Activated CD4-positive, alpha-beta T cell treated with anti-CD3 and anti-CD28 coated beads, Interleukin-2, amount 10 ng/mL, durations not matched to agents 24 days and 14 days (primary cell): ENCODE measurements at places on chromosomes 7 and 10.

DNA sequence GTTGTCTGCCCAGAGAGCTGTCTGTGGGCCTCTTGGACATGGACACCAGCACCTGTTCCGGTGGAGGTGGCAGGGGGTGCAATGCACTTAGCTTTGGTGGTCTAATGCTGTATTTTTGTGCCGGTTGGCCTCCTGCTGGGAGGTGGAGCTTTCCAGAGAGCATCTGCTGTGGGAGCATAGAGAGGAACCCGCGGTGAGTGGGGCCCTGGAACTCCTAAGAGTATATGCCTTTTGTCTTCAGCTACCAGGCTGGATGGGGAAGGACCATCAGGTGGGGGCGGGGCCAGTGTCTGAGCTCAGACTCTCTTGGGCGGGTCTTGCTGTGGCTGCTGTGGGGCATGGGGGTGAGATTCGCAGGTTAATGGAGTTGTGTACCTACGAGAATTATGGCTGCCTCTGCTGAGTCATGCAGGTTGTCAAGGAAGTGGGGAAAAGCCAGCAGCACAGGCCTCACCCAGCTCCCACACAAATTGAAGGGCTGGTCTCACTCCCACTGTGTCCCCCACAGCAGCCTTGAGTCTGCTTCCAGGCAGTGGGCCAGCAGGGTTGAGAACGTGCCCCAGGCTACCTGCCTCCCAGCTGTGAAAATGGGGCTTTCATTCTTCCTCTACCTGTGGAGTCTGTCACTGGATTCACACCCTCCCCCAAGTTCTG, 29.0 kb downstream of the JAKMIP3 start:
- peak; percentile 53 for DNase-seq

- DNase-seq = no peak
Measured at GRCh38 chr7:70334295-70334694, 736.0 kb downstream of the AUTS2 start.

DNA sequence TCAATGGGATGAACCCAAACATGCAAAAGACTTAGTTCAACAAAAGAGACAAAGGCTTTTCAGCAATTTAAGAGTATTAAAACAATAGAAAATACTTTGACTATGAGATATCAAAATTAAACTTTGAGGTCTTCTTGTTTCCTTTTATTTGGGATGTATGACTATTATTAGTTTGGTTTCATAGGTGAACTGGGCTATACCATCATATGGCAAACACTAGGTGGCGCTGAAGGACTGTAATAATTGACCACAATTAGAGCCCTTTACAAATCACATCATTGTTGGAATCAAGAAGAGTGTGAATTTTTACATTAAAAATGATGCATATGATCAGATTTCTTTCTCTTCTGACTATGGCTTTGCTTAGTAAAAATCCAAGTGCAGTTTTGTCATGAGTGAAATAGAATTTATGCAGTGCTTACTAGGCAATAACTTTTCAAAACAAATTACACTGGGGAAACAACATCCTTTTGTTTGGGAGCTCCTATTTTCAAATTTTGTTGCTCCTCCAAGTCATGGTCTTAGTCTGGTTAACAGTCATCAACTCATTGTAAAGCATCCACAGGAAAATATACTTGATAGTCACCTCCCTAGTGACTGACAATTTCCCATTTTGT, 14.7 kb upstream of the NXPH1 start:
- peak; percentile 78 for DNase-seq

GRCh38 chr7:44131173-44132029, 8.1 kb upstream of the POLD2 start:
- no peak for DNase-seq

DNA sequence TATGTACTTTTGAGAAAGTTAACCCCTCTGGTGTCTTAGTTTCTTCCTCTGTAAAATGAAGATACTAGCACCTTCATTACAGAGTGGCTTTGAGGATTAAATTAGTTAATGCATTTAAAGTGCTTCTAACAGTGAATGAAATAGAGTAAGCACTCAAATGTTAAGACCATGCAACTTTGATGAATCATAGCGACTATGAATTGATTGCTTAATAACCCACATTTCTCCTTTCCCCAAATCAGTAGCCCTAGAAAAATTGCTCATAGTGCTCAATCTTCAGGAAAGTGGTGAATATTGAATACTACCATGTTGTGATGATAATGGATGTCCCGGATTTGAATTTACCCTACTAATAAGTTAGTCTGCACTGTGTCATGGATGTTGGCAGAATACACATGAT, 48.1 kb downstream of the CD36 start:
- no peak for DNase-seq

DNA sequence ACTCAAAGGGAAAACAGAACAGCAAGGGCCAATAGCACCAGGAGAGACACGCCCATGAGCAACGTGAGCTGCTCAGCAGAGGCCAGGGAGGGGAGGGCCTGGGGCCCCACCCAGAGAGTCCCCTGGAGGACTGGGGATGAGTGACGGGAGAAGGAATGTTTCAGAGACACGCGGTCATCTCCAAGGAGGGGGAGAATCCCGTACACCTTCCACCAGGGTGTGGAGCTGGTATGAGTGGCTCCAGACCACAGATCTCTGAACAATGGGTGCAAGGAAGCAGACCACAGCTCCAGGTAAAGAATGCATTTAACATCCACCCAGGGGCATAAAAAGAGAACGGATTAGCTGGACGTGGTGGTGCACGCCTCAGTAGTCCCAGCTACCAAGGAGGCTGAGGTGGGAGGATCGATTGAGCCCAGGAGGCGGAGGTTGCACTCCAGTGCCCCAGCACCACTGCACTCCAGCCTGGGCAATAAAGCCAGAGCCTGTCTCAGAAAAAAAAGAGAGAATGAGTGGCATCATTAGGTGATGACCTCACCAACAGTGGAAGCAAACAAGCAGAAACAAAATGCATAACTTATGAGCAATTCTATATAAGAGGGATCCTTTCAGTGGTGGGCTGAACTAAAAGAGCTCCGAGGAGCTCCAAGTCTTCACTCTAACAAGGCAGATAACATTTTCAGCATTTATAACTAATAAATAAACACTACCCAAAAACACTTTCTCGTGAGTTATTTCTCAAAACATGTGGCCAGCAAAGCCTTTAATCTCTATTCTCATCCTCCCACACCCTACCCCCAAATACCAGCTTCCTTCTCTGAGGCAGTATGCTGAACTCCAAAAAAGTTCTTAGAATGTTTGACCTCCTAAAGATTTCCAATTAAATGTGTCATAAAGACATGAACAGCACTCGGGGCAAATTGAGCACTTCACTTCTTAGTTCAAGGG, 12.5 kb downstream of the PSAP start:
- DNase-seq = no peak

DNA sequence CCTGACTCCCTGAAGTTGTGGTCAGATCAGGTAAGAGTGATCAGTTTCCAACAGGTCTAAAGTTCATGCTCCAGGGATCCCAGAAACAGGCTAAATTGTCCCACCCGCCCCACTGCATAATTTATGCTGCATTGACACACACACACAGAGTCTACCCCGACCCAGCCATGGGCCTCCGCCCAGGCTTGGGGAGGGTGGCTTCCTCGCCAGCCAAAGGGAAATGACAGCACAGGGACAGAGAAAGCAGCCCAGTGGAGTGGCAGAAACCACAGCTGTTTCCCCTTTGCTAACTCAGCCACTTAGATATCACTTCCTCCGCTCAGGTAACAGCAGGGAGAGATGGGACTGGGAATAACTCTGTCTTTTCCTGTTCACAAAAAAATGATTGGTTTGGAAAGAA, 9.4 kb downstream of the SH3PXD2A start:
- DNase-seq = peak; percentile 85

- DNase-seq = peak; percentile 81
Measured at GRCh38 chr10:29811751-29812427, 177.1 kb upstream of the SVIL start.

DNA sequence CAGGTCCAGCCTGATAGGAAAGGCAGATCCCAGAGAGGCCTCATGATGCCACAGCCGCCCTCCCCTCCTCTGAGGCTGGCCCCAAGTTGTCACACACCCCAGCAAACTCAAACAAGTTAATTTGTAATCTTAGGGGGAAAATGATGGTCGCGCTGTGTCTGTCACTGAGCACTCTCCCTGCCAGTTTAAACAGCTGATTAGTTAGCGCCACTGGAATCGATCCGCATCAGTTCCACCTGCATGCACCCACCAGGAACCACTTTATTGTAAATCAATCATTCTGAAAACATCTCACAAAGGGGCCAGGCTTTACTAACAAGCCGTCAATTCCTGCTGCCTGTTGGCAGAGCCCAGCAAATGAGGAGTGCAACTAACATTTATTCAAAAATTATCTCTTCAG, 870.9 kb downstream of the KCNMA1 start:
- DNase-seq = no peak

DNA sequence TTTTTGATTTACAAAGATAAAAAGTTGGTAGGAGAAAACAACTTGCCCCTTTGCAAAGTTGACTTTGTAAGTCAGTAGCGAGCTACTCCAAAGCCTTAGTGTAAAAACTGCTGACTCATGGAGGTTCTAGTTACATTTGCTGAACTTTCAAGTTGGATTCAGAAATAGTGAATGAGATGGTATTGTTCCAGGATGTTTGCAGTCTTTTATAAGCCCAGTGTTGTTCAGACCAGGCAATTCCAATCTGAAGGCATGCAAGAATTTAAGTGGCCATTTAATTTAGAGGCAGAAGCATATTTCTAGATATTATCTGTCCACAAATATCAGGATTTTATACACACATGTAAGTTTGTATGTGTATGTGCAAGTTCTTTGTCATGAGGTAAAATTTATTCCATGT, 21.6 kb downstream of the TES start:
- no peak for DNase-seq

DNA sequence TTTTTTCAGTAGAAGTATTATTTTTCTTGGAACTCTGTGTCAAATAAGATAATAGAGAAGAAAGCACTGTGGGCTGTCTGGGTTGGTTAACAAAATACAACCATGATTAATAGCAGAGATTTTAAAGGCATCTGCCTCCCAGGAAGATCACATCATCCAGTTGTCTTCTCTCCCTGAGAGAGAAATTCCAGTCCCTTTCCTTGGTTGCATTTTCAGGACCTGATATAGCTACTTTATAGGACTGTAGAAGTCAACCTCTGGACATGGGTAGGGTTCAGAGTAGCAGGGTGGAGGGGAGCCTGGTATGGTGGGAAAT, 309.9 kb upstream of the IGFBP3 start:
- DNase-seq = no peak

GRCh38 chr10:6565588-6565987, 14.5 kb downstream of the PRKCQ start:
- no peak for DNase-seq

- DNase-seq = no peak
Measured at GRCh38 chr7:107837145-107837512, 34.1 kb upstream of the SLC26A3 start.

- no peak for DNase-seq
Measured at GRCh38 chr7:101555921-101556275, 73.2 kb downstream of the MYL10 start.

DNA sequence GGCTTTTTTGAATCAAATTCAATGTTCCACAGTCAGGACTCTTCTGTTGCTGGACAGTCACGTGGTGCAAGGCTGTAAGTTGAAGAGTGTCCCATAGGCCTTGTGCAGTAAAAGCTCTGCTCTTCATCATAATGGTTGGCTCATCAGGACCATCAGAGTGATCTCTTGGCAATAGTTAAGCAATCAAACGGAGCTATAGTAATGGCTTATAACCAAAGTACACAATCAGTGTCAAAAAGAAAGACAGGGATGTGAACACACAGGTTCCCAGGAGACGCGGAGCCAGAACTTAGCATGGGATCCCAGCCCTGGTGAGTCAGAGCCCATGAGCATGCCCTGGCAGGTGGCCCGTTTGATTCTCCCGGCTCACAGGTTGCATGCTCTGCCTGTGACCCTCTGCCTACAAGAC, 10.8 kb upstream of the GPNMB start:
- no peak for DNase-seq

GRCh38 chr7:90749774-90750173, 153.7 kb downstream of the CDK14 start:
- no peak for DNase-seq

DNA sequence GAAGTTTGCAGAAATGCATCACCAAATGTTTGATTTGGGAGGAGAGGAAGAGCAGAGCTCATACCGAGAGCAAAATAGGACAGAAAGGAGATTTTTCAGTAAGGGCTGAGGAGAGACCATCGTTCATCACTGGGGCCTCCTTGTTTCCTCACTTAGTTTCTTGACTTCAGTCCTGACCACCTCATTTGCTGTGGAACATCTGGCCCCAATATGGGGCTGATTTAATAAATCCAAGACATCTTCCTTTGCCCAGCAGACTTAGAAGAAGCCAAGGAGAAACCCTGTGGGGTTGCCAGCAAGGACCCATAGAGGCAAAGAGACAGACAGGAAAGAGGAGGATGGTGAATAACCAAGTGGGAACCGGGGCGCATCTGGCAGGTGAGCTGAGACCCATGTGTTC, 60.4 kb downstream of the CHST3 start:
- no peak for DNase-seq

DNA sequence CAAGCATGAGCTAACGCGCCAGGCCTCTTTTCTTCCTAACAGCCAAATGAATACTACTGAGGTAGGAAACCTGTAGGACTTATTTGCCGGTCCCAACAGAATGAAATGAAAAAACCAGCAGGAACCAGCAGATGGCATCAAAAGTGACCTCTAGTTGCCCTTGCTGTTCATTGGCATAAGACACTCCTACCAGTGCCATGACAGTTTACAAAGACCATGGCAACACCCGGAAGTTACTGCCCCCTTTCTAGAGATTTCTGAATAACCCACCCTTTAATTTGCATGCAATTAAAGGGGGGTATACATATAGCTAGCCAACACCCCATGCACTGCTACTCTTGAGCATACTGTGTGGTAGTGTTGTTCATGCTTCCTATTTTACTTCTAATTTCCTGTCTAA, 65.2 kb downstream of the ATE1 start:
- DNase-seq = no peak

DNA sequence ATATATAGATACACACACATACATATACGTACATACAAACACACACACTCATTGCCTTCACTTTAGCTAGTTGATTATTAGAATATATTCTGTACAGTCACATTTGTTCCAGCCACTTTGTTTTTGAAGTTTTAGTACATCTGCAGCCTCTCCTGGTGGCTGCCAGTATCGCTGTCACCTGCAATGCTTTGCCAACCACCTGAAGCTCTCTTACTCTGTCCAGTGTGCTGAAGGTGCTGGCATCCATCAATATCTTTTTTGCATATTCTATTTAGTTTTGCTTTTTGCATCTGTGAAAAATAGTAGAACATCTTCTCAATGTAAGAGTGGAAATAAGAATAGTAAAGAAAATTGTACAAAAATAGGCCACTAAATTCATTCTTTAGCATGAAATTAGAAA, 388.6 kb downstream of the EXOC4 start:
- DNase-seq = no peak

- DNase-seq = no peak
Measured at GRCh38 chr7:22663357-22663718, 63.7 kb upstream of the IL6 start.

DNA sequence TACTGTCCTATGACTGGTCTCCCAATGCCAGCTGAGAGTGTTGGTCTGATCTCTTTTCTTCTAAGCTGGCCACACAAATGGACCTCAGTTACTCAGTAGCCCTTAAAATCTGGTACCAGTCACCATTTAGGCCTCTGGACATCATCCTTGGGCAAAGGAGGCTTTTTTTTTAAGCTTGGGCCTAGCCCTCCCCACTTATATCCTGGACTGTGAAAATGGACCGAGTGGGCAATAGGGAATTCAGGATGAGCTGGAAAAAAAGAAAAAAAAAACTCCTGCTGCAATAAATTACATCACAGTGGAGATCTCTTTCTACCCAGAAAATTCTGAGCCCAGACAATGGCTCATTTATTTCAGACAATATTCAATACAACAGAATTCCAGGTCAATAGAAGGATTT, 68.4 kb downstream of the PARP12 start:
- no peak for DNase-seq
